ENCODE measurements at places on chromosomes 7 and 10.

DNA sequence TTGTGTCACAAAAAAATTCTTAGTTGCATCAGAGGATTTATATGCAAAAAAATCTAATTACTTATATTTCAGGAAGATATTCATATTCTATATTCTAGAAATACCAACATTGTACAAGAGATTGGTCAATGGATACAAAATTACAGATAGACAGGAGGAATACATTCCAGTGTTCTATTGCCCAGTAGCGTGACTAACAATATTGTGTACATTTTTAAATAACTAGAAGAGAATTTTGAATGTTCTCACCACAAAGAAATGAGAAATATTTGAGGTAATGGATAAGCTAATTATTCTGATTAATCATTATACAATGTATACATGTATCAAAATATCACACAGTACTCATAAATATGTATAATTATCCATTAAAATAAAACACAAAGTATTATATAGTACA is 253.3 kb downstream of the IPMK start:
- DNase-seq: no peak

DNA sequence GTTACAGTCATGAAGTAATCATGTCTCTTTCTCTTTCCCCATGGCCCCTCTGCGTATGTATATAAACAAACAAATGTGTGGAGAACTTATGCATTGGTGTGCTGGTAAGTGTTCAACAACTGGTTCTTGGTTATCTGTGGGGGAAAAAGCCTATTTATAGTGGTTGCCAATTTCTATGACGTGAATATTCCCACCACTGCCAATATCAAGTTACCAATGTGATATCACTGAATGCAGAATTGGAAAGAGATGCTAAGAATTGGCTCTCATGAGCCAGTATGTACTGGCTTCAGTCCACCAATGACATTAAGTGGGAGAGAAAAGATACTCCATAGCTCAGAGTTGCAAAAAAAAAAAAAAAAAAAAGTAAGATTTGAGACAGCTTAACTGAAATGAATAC is 399.7 kb downstream of the REEP3 start:
- DNase-seq: no peak

- DNase-seq: no peak
These were observed 10.3 kb downstream of the FAM3C start for GRCh38 chr7:121385800-121386179.

GRCh38 chr7:81715984-81716588 is 53.8 kb downstream of the HGF start:
- no peak for DNase-seq

DNA sequence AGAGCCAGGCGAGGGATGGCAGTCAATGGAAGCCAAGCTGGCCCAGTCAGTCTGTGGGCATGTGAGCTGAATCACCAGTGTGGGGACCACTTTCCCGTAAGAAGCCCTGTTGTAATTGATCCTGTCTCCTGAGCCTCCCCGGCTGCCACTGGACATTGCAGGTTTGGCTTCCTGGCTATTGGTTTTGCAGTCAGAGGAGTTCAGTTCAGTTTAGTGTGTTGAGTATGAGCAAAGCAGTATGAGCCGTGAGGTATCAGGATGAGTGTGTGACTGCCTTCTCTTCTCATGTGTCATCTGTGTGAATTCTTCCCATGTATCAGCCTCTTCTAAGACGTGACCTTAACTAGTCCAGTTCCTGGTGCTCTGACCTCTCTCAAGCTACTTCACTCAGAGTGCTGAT is 227.4 kb downstream of the PRKG1 start:
- DNase-seq: no peak

GRCh38 chr10:70381471-70382421 is 679 bp downstream of the LRRC20 start:
- no peak for DNase-seq

- no peak for DNase-seq
These were observed 107.6 kb downstream of the PRKAG2 start for GRCh38 chr7:151769188-151769821.
